ENCODE measurements at places on chromosomes 12 and 14.

DNA sequence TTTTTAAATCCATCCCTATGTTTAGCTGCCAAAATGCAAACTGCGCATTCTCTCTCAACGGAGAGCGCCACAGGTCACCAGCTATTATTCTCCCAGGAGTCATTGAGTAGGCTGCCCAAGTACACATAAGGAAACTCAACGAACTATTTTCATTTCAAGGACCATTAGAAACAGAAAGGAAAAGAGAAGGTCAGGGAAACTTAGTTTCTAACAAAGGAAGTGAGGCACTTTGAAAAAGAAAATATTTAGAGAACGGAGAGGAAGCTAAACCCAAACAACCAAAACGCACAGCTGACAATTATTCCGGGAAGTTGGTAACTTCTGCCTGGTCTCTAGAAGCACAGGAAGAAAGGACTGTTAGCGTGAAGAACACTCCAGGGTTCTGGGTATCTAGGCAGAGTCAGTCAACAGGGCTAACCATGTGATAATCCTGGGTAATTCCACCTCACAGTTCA is 23.5 kb downstream of the GPHB5 start:
- no peak for DNase-seq

DNA sequence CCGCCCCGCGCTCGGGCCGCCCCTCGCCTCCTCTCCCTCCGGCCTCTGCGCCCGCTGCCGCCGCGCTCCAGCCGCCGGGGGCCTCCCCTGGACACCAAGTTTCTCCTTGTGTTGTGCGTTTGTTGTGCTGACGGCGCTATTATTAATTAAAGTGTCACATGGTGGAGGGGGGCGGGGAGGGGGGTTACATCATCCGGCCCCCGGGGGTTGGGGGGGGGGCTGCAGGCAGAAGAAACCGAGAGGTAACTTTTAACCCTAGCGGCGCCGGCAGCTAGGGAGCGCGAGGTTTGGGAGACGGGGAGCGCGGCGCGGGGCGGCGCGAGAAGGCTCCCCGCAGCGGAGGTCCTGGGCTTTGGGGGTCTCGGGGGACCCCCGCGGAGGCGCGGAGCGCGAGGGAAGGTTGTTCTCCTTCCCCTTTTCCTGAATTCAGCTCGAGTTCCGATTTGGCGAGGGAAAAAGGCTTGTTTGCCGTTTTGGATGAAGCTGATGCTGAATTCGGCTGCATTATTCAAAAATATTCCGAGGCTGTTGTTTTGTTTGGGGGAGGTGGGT is at the start of gene HRK:
Gene HRK, minus strand, starts transcription at position 117 of the 552 bp plus-strand sequence. CDS start 134 bp downstream, outside the sequence.
- DNase-seq, result no peak

GRCh38 chr12:12927211-12928079 is 24.5 kb downstream of the GPRC5D start:
- peak; percentile 65 for DNase-seq

DNA sequence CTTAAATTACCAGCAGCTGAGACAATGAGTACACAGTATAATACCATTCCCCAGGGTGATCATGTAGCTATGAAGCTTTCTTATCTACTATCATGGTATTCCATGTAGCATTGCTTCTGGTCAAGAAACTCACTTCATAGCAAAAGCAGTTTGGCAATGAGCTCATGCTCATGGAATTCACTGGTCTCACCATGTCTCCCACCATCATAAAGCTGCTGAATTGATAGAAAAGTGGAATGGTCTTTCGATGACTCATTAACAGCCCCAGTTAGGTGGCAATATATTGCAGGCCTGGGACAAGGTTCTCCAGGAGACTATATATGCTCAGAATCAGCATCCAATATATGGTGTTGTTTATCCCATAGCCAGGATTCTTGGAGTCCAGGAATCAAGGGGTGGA is 553.7 kb downstream of the FOXG1 start:
- no peak for DNase-seq

GRCh38 chr12:44526655-44527182 is 349.4 kb downstream of the NELL2 start:
- DNase-seq, result no peak

GRCh38 chr14:65997347-65997746 is 488.8 kb upstream of the CCDC196 start:
- no peak for DNase-seq

DNA sequence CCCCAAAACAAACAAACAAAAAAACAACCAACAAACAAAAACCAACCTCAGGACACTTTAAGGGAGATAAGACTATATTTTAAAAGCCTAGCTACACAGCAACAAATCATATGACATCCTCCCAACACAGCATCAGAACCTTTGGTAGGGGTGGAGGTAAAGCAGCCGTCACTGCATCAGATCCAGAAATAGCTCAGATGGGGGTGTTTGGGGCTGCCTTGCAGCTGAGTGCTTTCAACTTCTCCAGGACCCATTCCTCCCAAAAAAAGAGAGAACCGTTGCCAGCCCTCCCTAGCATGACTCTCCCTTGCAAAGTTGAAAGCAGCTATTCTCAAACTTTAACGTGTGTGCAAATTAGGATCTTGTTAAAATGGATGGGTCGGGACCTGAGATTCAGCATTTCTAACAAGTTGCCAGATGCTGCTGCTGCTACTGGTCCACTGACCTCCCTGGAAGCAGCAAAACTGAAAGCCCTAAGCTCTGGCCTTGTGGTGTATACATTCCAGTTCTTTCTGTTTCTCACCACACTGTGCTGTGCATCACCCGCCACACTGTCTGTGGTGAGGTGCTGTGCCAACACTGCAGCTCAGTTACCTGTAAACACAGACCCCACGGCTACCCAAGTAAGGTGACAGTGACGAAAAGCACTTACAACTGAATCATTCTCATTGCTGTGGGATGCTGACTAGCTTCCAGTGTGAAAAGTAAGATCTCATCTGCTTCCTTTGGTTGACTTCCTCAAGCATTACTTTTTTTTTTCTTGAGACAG is 54.0 kb downstream of the SLC38A1 start:
- no peak for DNase-seq

DNA sequence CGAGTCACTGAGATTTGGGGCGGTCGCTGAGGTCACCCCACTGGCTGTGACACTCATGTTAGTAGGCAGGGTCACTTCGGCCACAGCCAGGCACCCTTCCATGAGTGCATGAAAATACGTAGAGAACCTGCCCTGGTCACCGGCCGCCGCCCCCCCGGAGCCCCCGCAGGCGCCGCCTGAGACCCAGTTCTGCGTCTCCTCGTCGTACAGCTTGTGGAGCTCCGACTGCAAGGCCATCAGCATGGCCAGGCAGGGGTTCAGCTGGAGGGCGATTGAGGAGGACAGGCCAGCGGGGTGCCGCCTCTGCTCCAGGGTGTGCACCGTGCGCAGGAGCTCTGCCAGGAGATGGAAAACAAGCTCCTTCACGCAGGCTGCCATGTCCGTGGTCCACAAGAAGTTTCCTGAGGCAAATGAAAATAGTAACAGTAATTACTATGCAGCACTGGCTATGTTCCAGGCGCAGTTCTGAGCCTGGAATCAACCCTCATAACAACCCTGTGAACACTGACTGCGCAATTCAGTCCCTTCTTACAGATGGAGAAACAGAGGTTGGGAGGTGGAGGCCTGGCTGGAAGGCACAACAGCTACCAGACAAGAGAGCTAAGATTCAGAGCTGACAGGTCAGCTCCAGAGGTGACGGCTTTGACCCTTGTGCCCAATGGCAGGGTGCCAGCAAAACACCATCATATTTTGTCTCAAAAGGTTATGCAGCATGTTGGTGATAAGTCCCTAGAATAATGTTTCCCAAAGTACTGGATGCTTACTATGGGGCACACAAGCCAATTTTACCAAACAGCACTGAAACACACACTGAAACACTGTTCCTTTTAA is 59.9 kb downstream of the TRAFD1 start:
- no peak for DNase-seq

GRCh38 chr14:76348898-76349297 is 27.0 kb upstream of the ESRRB start:
- DNase-seq, result no peak

DNA sequence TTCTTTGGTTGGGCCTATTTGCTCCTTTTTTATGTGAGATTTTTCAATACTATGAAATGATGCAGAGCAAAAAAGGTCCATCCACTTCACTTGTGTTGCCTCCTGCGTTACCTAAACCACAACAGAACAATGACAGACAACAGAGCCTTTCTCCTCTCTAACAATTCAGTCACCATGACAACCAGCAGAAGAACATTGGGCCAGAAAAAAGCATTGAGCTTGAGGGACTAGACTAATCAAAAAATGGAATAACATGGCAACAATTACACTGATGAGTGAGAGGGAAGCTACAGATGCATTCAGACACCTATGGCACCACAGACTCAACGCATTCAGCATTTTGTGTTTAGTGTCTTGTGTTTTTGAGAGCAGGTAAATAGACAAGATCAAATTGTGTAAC is 44.6 kb upstream of the PTCSC3 start:
- no peak for DNase-seq

DNA sequence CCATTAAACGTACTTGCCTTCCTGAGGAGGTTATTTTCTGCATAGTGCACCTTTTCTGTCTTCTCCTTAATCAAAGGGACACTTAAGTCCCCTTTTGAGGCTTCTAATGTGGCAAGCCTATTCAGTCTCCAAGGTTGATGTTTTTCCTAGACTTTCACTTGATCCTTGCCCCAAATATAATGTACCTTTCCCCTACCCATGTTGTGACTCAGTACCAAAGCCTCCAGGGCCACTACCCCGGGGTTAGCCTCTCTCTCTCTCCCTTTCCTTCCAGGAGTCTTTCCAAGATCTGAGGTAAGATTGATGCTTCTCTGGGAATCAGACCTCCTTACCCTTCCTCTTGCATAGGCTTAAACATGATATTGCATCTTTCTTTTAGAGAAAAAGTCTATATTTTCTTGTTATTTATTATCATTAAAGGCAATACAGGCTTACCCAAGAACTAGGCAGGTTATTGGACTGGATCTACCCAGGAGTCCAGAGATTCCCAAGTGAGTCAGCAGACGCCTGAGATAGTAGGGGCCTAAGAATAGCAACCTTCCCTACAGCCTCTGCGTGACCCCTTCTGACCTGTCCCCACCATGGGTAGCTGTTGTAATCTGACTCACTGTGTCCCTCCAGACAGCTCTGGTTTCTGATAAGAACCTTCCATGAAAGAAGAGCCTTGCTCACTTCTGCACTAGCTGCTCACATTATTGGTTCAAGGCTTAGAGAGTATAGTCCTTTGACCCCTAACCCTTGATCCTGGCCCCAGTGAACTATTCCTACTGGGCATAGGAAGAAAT is 172.9 kb downstream of the ZFP36L1 start:
- no peak for DNase-seq

DNA sequence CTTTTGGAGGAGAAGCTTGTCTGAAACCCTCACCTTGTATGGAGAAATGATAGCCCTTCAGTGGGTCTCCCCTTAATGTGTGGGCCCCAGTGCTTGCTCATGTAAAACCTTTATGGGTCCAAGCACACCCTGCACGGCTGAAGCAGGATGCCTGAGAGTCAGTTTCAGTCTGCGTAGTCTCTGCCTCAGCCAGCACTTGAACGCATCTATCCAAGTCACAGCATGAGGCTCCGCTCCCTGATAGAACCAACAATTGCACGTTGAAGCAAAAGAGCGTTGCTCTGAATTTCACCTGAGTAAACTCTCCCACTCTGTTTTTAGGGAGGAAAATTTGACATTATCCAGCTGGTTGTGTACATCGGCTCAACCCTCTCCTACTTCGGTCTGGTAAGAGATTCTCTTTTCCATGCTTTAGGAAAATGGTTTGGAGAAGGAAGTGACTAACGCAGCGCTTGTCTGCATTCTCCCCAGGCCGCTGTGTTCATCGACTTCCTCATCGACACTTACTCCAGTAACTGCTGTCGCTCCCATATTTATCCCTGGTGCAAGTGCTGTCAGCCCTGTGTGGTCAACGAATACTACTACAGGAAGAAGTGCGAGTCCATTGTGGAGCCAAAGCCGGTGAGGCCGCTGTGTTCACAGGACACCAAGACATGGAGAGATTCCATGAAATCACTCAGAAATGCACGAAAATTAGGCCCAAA is 33.0 kb upstream of the P2RX4 start:
- no peak for DNase-seq

DNA sequence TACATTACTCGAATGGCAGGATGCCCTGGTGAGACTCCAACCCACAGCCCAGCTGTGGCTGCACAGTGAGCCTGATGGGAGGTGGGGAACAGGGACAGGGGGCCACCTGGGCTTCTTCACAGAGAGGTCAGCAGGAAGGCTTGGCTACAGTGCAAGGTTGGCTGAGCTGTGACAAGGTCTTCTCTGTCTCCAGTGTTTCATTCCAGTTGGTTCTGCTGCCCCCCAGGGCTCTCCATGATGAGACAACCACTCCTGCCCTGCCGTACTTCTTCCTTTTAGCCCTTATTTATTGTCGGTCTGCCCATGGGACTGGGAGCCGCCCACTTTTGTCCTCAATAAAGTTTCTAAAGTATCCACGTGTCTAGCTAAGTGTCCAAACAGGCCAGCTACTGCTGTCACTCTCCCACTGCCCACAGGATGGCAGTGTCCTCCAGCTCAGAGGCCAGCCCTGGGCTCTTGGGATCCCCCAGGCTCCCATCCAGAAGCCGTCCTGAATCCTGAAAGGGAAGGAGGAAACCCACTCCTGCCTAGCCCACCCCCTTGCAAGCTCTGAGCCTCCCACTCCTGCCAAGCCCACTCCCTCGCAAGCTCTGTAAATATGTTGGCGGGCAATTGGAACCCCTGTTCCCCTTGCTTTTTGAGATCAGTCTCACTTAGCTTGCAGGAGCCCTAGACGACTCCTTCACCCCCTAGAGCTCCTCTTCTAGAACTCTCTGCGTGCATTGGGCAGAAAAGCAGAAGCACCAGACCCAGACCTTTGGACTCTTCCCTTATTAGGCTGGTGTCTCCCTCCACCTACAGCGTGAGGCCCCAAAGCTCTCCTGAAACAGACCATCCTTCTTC is 5.4 kb downstream of the C1QL4 start:
- DNase-seq, result peak; percentile 75

- DNase-seq, result no peak
Measured at GRCh38 chr14:100911665-100912316, 8.3 kb upstream of the RTL1 start.

- no peak for DNase-seq
Measured at GRCh38 chr12:26566675-26567074, 266.3 kb downstream of the ITPR2 start.

- DNase-seq, result no peak
Measured at GRCh38 chr12:79668113-79668512, 22.7 kb downstream of the PAWR start.

- no peak for DNase-seq
Measured at GRCh38 chr14:99744873-99745224, 48.4 kb upstream of the EML1 start.

DNA sequence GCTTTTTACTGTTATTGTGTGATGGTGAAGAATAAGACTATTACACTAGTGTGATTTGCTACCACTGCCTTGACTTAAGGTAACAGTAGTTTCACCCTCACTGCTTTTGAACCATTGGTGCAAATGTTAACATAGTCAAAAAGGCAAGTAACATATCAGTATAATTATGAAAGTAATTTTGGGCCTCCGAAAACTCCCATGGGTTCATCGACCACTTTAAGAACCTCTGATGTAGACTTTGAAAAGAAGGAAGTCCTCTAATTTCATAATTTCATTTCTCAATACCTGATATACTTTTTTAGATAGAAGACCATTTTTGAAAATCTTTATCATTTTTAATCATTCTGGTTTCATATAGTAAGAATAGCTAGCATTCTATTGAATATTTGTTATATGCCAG is 57.7 kb downstream of the ETNK1 start:
- no peak for DNase-seq

- no peak for DNase-seq
Measured at GRCh38 chr12:96112733-96113132, 77.3 kb upstream of the LTA4H start.

Measured in nephron progenitor cell (in vitro differentiated cells).